ENCODE measurements at places on chromosomes 2 and 18. TPM values are rescaled to one million over a fixed set of nuclear protein-coding genes. Genes with fewer than 3 reads are reported as not detected.

DNA sequence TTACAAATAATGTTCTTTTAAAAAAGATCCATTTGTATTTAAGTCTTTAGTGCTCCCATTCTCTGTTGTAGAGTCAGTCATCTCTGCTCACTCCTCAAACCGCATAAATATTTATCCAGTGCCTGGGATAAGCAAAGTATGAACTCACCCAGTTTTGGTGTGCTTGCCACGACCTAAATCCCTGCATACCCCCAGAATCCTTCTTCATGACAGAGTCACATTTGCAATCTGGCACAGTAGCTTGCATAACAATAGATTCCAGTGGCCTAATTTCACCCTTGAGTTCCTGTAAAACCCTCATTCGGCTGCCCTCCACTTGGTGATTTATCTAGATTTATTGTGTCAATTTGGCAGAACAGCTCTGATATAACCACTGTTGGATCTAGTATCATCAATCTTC lies 92.9 kb downstream of the DTNA start:
- no peak for DNase-seq

DNA sequence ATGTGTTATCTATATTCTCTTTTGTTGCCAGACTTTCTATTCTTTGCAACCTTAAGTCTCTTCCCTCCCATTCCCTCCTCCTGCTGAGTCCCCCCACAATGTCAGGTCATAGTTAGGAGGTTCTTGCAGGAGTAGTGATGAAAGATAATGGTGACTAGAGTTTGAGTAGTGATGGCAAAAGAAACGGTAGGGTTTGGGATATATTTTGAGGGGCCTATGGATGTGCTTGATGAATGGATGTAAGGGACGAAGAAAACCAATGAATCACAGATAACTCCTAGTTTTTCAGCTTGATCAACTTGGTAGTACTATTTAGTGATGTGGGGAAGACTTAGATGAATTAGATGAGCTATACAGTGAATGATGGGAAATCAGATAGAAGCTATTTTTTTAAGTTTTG lies 21.0 kb downstream of the EML4 start:
- DNase-seq: no peak

DNA sequence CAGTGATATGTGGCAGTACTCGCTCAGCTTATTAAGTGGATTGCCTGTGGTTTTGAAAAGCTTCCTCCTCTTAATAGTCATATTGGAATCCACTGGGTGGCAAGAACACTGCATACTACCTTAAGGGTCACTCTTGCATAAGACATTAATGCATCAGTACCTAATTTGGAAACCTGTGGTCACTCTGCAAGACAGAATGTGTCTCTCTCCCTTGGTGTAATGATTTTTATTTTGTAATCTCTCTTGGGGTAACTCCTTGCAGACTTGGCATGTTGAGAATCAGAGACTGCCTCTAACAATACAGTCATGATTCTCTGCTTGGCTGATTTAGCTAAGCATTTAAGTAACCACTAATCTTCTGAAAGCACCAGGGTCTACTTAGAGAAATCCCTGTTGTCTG lies 33.0 kb upstream of the IER3IP1 start:
- DNase-seq: no peak

GRCh38 chr2:85797921-85798320 lies 44.1 kb downstream of the ATOH8 start:
- DNase-seq: no peak

GRCh38 chr2:48838029-48838428 lies 82.5 kb upstream of the LHCGR start:
- no peak for DNase-seq

- no peak for DNase-seq
Measured at GRCh38 chr2:113823716-113824595, 65.9 kb upstream of the ACTR3 start.

- no peak for DNase-seq
Measured at GRCh38 chr2:76210551-76210950, 499.8 kb upstream of the GCFC2 start.

GRCh38 chr2:115083225-115083624 lies 640.8 kb downstream of the DPP10 start:
- no peak for DNase-seq

DNA sequence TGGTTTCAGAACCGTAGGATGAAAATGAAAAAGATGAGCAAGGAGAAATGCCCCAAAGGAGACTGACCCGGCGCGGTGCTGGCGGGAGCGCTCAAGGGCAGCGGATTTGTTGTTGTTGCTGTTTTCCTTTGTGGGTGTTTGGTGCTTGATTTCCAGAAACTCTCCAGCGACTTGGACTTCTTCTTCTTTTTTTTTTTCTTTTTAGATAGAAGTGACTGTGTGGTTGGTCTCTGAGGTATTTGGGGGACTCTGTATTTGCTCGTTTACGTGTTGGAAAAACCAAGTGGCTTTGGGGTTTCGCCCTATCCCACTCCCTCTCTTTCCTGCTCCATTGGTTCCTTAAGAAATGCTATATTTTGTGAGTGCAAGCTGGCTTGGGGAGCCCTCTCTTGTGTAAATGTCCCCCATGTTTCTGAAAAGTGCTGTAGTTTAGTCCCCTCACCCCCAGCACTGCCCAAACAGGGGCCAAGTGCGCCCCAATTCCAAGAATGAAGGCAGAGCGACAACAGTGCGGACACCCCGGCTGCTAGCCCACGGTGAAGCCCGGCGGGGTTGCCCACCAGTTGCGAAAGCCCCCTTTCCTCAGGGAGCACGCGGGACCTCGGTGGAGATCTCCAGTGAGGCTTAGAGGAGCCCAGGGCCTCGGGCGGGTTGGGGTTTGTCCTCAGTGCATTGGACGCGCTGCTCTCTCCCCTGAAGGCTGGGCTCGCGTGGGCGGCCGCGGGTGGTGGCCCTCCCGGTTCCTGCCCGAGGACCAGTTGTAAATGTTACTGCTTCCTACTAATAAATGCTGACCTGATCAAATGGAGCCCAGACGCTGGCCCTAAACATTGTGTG lies 1.8 kb downstream of the HOXD9 start:
- peak; percentile 23 for DNase-seq

DNA sequence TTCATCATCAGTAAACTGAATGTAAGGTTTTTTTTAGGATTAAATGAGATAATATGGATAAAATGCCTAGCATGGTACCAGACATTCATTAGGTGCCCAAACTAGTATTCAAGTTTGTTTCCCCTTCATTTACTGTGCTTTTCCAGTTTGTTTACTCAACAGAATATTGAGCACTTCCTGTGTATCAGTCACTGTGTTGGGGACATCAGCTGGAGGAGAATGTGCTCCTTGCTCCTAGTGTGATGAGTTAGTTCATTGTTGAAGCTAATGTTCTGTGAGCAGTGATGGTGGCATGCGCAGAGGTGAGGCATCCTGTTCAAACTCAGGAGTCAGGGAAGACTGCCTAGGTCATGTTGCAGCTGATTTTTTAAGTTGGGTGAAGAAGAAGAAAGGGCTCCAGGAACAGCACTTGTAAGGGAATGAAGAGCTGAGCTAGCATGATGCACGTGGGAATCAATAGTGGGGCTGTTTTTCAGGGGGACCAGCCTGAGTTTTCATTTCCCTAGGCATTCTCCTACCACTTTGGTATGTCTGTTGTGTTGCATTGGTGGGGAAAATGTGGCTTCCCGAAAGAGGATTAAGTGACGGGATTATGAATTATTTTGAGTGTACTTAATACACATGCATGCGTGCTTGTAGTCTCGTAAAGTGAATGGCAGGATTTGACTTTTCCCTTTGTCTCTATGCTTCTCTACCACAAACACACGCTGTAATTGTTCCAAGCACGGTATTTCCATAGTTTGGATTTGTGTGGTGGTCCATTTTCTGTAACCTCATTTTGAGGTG lies 23.7 kb downstream of the TTLL4 start:
- DNase-seq: no peak

DNA sequence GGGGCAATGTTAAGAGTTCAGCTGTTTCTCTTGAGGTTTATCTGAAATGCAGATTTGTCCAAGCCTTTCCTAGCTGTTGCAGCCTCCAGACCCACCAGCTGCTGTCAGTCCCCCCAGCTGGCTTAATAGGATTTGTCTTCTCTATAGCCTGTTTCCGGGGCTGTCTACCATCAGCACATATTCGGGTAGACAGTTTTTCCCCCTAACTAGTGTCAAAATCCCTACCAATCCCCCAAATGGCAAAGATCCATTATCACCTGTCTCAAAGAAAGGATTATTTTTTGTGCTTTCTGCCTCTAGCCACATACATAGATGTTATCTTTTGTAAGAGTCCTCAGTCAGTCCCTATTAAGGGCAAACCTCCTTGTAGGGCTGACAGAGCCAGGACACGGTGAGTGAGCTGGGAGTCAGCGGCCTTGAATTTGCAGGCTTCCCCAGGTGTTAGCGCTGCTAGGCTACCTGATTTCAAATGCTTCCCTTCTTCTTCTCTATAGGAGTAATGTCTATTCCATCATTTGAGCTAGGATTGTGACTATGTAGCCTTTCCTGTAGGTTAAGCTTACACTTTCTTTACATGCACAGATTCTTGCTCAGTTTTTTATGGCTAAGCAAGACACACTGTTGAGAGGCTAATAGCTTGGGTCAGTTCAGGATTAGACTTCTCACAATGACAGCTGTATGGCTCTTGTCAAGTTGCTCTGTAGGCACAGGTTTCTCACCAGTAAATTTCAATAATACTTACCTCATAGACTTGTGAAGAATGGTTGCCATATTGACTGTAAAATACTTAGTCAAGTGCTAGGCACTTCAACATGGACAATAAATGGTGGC lies 171.1 kb upstream of the UNC80 start:
- no peak for DNase-seq

DNA sequence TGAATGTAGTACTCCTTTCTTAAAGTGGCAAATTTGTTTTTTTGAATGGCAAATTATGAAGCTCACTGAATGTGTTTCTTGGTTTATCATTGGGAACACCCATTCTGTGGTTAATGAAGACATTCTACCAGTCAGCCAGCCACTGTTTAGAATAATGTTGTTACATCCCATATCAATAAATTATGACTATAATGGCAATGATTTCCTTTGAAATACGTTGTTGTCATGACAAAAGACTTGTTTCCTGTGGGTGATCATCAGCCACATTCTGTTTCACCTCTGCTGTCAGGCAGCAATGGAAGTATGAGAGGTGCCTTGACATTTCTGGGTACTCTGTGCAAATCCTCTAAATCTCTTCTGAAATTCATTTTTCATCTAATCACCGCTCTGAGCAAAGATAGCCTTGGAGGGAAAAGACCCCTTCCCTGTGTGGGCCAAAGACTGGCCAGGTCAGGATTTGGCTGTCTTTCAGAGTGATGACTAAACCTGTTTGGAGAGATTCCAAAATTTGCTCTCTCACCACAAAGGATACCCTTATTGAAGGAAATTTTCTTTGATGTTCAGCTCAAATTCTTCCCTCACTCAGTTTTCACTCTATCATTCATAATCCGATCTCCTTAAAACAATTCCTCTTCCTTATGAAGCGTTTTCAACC lies 869.2 kb downstream of the BCL11A start:
- DNase-seq: no peak

DNA sequence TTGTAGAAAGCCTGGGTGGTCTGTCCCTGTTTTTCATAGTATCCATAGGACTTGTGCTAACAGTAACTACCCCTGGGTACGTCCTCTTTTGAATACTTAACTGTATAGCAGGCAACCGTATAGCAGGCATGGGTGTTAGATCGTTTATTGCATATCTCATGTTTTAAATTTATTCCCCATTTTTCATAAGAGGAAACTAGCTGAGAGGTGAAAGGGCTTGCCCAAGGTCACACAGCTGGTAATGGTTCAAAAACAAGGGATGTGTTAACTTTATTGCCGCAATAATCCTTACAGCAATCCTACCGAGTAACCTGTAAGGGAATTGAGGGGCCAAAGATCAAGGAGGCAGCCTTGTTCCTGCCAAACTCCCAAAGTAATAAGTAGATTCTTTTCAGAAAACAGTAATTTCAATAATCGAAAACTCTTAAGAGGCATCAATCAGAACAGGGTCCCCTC lies 990 bp upstream of the MGAT4A start:
- no peak for DNase-seq

- DNase-seq: peak; percentile 82
Measured at GRCh38 chr2:230824406-230824978, 40.2 kb upstream of the ITM2C start.

GRCh38 chr2:113228351-113228750 lies 50.4 kb downstream of the PAX8 start:
- no peak for DNase-seq

GRCh38 chr2:22002066-22002465 lies 878.3 kb downstream of the TDRD15 start:
- DNase-seq: no peak

- no peak for DNase-seq
Measured at GRCh38 chr18:48878471-48878870, 72.3 kb downstream of the SMAD7 start.

DNA sequence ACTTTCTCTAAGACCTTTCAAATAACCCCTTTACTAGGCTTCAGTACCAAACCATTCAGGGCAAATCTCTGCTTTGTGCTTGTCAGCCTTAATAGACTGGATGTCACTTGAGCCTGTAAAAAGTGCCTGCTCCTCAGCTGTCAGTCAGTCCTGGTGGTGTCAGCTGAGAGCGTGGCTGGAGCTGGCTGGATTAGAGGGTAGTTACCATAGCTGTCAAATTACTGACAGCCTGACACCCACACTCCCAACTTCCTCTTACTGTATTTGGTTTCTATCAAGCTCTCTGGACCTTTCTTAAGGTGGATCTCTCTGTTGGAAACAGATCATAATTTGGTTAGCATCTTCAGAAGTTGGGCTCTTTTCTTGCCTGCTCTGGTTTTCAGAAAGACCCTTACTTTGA lies 371.4 kb upstream of the ATP5MC3 start:
- DNase-seq: no peak

GRCh38 chr2:160207271-160207670 lies 7.2 kb upstream of the ITGB6 start:
- DNase-seq: no peak

GRCh38 chr2:197251576-197251975 lies 59.0 kb downstream of the ANKRD44 start:
- no peak for DNase-seq

The SERPINB13 gene
- total RNA-seq: not detected

The CCDC93 gene
- 16.4 TPM for total RNA-seq

The ANKAR gene
- total RNA-seq: 2.0 TPM

The CTAGE1 gene
- not detected for total RNA-seq

The FBXO48 gene
- 1.3 TPM for total RNA-seq

The MLPH gene
- 3.4 TPM for total RNA-seq

The CTLA4 gene
- total RNA-seq: not detected

The SRD5A2 gene
- total RNA-seq: not detected

The IDH1 gene
- total RNA-seq: 234 TPM

The C2orf92 gene
- total RNA-seq: 5.4 TPM

The NCKAP1 gene
- total RNA-seq: 112 TPM

Data from H9 (cell line).